Gastrocnemius medialis (tissue), 4 donors: ENCODE measurements at places on chromosomes 1 and 21. TPM values are rescaled to one million over a fixed set of nuclear protein-coding genes. Genes with fewer than 3 reads are reported as not detected.

DNA sequence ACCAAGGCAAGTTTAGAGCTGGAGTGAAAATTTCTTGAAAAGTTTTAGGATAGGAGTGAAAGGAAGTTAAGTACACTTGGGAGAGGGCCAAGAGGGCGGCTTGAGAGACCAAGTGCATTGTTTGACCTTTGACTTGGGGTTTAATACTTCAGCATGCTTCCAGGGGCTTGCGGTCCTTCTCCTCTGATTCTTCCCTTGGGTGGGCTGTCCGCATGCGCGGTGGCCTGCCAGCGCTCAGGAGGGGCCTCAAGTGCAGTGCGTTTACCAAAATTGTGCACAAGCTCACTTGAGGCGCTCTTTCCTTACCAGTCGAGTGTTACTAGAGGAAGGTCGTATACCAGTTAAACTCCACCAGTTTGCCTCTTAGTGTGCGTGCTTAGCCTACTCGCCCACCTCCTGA is 91.3 kb upstream of the LYST start:
- H3K4me3 ChIP-seq = no peak overlapping the region
- no peaks in the 10 kb centered on the region for H3K27me3 ChIP-seq
- no peaks in the 10 kb centered on the region for H3K36me3 ChIP-seq
- DNase-seq = no peak

GRCh38 chr1:35863136-35863535 is 19.9 kb upstream of the AGO1 start:
- no peak overlapping the region for H3K4me3 ChIP-seq
- H3K27ac ChIP-seq = no peak overlapping the region
- no peaks in the 10 kb centered on the region for H3K4me1 ChIP-seq
- no peak for DNase-seq
- H3K27me3 ChIP-seq = no peaks in the 10 kb centered on the region

DNA sequence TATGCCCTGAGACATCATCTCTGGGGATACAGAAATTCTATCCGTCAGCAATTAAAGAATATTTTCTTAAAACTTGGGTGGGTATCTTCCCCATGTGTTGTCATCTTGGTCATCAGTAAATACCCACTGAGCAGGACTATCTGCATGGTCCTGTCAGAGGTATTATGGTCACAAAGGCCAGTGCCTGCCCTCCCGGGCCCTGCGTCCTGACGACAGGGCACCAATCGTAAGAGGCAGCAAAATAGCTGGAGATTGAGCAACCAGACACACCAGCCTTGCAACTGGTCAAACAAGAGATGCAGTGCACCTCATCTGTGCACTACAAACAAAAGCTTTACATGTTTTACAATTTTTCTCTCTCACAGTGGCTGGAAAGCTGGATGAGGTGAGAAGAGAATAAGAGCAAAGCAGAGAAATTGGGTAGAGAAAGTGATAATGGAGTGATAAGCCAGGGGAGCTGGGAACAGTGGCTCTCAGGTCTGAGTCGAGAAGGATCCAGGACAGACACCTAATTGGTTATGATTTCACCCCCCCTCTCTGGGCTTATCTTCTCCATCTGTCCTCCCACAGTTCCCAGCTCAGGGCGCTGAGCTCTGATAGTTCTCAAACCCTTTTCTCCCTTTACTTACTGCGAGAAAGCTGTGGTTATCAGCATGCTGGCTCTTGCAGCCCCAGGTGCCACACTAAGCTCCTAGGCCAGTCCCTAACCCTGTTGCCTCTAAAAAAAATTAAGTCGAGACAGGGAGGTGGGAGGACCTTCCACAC is 8.8 kb upstream of the SRP9 start:
- H3K36me3 ChIP-seq = no peaks in the 10 kb centered on the region
- no peak for DNase-seq
- H3K4me1 ChIP-seq = peaks cover 48% of the 10 kb centered on the region
- no peaks in the 10 kb centered on the region for H3K27me3 ChIP-seq
- H3K4me3 ChIP-seq = no peak overlapping the region

- H3K4me3 ChIP-seq = no peak overlapping the region
- no peak overlapping the region for H3K27ac ChIP-seq
- H3K27me3 ChIP-seq = no peaks in the 10 kb centered on the region
Measured at GRCh38 chr1:107454791-107455190, 314.0 kb downstream of the NTNG1 start.

DNA sequence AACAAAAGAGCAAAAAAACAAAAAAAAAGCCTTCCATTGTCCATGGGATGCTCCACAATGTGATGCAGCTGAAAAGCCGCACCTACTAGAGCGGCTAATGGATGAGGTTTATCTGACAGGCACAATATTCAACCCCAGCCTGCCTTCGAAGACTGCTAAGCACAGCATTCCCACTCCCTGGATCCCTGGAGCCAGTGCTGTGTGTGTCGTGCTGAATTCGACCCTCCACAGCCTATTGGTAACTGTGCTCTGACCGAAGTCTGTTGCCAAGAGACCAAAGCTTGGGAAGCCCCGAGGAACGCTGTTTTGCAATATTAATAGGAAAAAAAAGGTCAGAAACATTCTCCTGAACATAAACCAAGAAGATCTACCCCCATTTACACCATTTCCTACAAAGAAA is 57.2 kb upstream of the PUM1 start:
- H3K27ac ChIP-seq = no peak overlapping the region
- H3K4me1 ChIP-seq = peaks cover 10% of the 10 kb centered on the region
- H3K27me3 ChIP-seq = no peaks in the 10 kb centered on the region
- no peak for DNase-seq
- H3K36me3 ChIP-seq = no peaks in the 10 kb centered on the region
- no peak overlapping the region for H3K4me3 ChIP-seq

GRCh38 chr1:34055818-34056217 is 109.2 kb downstream of the CSMD2 start:
- no peaks in the 10 kb centered on the region for H3K27me3 ChIP-seq
- H3K4me3 ChIP-seq = no peak overlapping the region
- H3K4me1 ChIP-seq = no peaks in the 10 kb centered on the region

DNA sequence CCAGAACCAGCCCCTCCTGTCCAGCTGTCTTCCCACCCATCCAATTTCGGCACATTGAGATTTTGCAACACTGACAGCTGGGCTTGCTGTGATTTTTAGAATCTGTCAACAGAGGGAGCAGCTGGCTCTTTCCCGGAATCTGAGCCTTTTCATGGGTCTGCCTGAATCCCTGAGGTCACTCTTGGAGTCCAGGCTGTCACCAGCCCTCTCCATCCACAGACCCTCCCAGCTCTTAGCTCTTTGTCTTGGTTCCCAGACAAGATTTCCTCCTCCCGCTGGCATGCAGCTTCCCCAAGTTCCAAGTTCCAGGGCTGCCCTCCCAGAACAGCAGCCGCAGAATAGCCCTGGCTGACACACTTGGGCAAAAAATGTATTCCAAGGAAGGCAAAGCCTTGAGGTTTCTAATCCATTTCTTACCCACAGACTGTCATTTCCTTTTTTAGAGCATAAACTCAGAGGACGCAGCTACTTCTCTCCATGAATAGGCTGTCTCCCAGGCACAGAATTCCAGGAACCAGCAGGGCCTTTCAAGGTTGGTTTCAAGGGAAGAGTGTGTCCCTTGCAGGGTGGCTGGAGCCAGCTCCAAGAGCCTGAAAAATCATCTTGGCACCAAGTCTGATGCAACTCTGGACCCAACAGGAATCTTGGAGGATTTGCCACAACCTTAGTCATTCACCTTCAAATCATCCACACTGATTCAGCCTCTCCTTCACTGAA is 7.1 kb upstream of the TMEM61 start:
- no peak overlapping the region for H3K4me3 ChIP-seq
- H3K27me3 ChIP-seq = no peaks in the 10 kb centered on the region
- no peaks in the 10 kb centered on the region for H3K36me3 ChIP-seq
- peak; percentile 67 for DNase-seq
- H3K4me1 ChIP-seq = peaks cover 3% of the 10 kb centered on the region
- H3K27ac ChIP-seq = peak overlapping the region; percentile 69

- H3K4me1 ChIP-seq = peaks cover 65% of the 10 kb centered on the region
- H3K36me3 ChIP-seq = no peaks in the 10 kb centered on the region
- no peaks in the 10 kb centered on the region for H3K27me3 ChIP-seq
Measured at GRCh38 chr1:46303872-46304326, 401 bp downstream of the UQCRH start.

GRCh38 chr1:7209336-7209735 is 424.1 kb downstream of the CAMTA1 start:
- no peak overlapping the region for H3K27ac ChIP-seq
- H3K4me3 ChIP-seq = no peak overlapping the region
- no peaks in the 10 kb centered on the region for H3K27me3 ChIP-seq
- H3K36me3 ChIP-seq = no peaks in the 10 kb centered on the region

GRCh38 chr1:15210651-15211375 is 36.2 kb upstream of the FHAD1 start:
- no peaks in the 10 kb centered on the region for H3K27me3 ChIP-seq
- DNase-seq = no peak
- no peak overlapping the region for H3K4me3 ChIP-seq
- no peaks in the 10 kb centered on the region for H3K36me3 ChIP-seq

- no peak overlapping the region for H3K4me3 ChIP-seq
- no peak overlapping the region for H3K27ac ChIP-seq
- H3K4me1 ChIP-seq = no peaks in the 10 kb centered on the region
Measured at GRCh38 chr1:43549921-43550597, 19.4 kb downstream of the PTPRF start.

DNA sequence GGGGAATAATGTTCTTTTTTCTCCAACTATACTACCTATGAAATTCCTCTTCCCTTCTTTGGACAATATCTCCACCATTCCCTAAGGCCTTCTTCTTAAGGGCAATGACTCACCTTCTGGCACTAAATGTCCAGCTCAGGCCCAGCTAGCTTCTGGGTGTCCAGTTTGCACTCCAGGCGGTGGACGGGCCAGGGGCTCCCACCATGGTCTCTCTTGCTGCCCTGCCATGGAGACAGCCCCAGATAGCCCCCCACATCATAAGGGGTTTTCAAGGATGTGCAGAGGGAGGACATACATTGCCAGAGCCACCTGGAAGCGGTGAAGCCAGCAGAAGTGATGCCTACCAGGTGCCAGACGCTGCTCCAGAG is 43.8 kb downstream of the C1orf198 start:
- H3K27me3 ChIP-seq = no peaks in the 10 kb centered on the region
- H3K36me3 ChIP-seq = no peaks in the 10 kb centered on the region
- peak; percentile 66 for DNase-seq
- H3K4me3 ChIP-seq = no peak overlapping the region
- peak overlapping the region; percentile 91 for H3K27ac ChIP-seq

- no peak overlapping the region for H3K4me3 ChIP-seq
- H3K27me3 ChIP-seq = no peaks in the 10 kb centered on the region
- no peaks in the 10 kb centered on the region for H3K36me3 ChIP-seq
- DNase-seq = no peak
- peaks cover 13% of the 10 kb centered on the region for H3K4me1 ChIP-seq
Measured at GRCh38 chr1:154714638-154715037, 106.7 kb upstream of the ADAR start.

GRCh38 chr1:160664573-160665051 is 17.8 kb upstream of the SLAMF1 start:
- no peaks in the 10 kb centered on the region for H3K36me3 ChIP-seq
- no peak overlapping the region for H3K27ac ChIP-seq
- H3K4me3 ChIP-seq = no peak overlapping the region
- H3K27me3 ChIP-seq = peaks cover 4% of the 10 kb centered on the region
- no peak for DNase-seq
- H3K4me1 ChIP-seq = no peaks in the 10 kb centered on the region

The DNAJC28 gene
- 3.4 TPM for total RNA-seq

The SELENBP1 gene
- total RNA-seq = 47.6 TPM
